Large intestine (tissue), 12 donors: ENCODE measurements at places on chromosomes 3 and 15. TPM values are rescaled to one million over a fixed set of nuclear protein-coding genes. Genes with fewer than 3 reads are reported as not detected.

Gene GCHFR
- polyA plus RNA-seq, result 182 TPM

Gene FAM81A
- 5.3 TPM for polyA plus RNA-seq

Gene PCOLCE2
- 1.6 TPM for polyA plus RNA-seq

Gene B3GNT5
- polyA plus RNA-seq, result 81.4 TPM

Gene GJD2
- polyA plus RNA-seq, result 0.09 TPM

- no peak for DNase-seq
Observed at GRCh38 chr3:139358841-139359562, 15.2 kb downstream of the MRPS22 start.

DNA sequence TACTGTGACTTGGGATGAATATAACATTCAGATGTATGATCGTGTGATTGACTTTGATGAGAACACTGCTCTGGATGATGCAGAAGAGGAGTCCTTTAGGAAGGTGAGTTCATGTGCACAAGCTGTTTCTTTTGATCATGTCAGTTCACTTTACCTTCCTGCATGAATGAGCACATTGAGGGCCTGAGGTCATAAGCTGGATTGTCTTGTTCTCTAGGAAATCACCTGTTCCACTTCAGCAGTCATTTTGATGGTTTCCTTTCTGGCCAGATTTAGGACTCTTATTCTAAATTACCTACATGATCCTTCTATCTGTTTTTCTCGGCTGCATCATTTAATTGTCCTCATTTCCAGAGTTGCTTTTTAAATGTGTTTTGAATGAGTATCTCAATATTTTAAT, 4.1 kb downstream of the RCN2 start:
- DNase-seq, result no peak

- DNase-seq, result no peak
Observed at GRCh38 chr3:123540285-123540684, 44.6 kb downstream of the HACD2 start.

DNA sequence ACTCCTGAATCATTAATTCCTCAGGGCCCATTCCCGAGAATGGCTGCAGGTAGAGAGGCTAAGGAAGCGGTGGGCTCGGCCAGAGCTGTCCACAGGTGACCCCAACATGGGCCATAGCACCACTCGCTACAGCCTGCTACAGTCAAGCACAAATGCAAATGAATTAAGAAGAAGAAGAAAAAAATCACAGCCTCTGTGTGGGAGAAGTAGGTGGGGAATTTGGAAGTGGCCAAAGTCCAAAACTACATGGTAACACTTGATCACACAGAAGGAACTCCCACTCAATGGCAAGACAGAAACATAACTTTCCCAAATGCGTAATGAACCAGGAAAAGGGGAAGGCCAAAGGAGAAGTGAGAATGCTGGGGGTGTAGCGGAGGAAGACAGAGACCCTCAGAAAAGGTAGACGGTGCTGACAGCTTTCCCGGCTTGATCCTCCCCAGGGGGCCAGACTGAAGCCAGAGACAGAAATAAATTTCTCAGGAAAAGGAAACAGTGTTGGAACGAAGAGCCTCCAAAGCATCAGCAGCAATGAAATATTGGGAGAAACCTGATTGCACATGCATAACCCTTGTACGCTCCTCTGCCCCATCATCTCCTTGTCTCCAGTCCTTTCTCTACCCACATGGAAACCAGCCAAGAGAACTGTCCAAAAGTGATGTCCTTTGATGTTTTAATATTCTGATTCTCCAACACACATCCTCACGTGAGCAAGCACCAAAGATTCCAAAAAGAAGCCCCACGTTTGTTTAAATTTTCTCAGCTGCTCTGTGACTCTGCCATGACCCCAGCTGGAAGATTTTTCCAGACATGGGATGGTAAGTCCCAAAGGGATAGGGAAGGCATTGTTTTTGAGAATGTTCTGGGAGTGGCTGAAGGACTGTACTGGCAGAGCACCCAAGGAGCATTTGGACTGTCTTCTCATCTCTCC, 107.6 kb downstream of the OXNAD1 start:
- no peak for DNase-seq

- no peak for DNase-seq
Observed at GRCh38 chr3:195810455-195810845, 1.3 kb downstream of the MUC4 start.

GRCh38 chr3:159994182-159994581, 5.5 kb downstream of the IL12A start:
- DNase-seq, result no peak

DNA sequence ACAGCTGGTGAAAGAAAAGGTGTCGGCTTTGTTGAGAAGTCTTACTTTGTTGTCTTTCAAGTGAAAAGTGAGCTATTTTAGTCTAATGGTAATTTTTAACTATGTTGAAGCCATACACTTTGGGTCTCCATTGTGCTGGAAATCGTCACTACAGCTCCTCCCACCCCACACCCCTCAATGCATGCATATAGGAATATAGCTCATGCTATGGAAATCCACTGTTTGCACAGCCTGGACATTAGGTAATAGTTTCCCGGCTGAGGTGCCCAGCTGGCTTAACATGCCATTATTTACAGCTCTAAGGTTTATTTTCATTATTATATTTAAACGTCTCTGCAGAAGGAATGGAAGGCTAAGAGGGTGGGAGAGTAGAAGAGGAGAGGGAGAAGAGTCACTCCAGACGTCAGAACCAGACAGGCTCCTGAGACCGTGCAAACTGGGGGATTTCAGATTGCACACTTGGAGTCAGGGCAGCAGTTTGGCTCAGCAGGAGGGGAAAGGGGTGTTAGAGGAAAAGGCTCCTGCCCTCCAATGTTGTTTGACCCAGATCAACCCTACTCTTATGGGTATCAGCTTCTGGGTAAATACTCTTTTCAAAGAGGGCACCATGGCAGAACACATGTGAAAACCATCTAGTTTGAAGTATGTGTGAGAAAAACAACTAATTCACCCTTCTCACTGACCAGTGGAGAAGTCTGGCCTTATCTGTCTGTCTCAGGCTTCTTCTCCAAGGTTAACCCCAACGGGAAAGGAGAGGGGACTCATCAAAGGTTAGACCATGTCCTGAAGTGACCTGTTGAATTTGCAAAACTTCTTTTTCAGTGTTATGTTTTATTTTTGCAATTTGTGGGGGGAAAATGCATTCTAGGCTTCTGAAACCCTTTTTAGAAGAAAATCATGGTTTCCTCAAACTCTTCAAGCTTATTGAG, 218.7 kb upstream of the CTDSPL start:
- no peak for DNase-seq

DNA sequence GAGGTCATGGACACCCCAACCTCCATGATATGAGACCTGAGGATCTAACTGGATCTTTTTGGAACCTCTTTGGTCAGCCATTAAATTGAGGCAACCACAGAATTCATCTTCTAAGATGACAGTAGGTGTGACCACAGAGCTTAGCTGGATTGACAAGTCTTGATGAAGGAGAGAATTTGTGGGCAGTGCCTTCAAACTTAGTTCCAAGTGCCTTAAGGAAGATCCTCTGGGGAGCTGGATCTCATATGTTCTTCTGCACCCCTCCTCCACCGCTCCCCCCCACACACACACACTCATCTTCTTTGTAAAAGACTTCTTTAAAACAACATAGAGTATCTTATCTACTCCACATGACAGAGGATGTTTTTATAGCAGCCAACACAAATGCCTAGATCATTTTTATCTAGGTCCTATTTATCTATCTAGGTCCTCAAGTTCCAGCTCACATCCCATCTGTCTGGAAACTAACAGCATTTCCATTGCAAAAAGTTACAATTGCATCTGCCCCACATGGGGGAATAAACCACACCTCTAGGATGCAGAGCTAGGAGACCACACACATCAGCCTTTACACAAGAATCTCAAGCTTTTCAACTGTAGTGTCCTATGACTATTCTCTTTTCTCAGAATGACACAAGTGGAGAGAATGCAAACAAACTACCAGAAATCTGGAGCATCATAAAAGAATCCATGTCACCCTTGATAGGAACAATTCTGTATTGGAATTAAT, 37.4 kb downstream of the WWTR1 start:
- DNase-seq, result no peak

DNA sequence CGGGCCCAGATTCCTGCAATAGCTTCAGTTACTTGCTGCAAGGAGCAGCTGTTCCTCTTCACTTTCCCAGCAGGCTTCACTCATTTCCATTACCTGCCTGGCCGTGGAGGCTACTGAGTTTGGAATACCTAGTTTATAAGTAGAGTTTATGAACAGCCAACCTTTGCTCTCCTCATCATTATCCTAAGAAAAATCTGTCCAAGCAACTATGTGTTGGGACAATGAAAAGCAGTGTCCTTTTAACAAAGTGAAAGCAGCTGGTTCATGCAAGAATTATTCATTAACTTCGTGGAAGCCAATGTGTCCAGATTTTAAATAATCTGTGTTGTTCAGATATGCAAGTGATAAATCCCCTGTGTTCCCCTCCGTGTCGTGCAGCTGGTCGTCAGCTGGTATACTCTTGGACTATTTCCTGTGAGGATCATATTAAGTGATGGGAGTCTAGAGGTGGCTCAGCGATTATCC, 39.3 kb upstream of the SSR3 start:
- DNase-seq, result peak; percentile 88

- DNase-seq, result no peak
Observed at GRCh38 chr3:5762506-5762905, 575.0 kb downstream of the EDEM1 start.

DNA sequence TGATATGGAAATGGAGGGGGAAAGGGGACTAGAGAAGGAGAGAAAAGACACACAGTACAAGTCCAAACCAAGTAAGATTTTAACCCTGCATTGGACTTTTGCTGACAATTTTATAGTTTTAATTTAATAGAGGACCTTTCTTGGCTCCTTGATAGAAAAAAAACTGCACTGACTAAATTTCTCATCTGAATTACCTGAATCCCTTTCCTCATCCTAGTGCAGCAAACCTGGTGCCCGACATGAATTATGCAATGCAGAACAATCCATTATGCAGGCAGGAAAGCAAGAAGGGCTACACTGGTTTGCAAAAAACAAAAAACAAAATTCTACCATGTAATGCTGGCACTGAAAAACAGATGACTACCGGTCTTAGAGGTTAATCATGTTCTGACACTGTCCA, 15.5 kb downstream of the MAGI1 start:
- DNase-seq, result no peak

DNA sequence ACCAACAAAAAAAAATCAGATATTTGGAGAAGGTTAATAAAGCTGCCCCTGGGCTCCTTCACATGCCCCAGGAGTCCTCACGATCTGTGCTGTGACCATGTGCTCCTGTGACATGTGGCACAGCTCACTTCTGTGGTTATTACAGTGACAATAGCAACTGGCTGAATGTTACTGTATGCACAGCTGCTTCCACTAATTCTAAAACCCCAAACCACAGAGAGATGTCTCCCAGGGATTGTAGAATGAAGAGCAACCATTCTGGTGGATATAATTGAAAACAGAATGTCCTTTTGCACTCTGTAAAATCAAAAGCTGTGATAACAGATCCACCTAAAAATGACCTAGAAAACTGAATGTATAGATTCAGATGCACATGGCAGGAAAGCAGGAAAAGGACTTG, 489.2 kb upstream of the CNTN4 start:
- no peak for DNase-seq

DNA sequence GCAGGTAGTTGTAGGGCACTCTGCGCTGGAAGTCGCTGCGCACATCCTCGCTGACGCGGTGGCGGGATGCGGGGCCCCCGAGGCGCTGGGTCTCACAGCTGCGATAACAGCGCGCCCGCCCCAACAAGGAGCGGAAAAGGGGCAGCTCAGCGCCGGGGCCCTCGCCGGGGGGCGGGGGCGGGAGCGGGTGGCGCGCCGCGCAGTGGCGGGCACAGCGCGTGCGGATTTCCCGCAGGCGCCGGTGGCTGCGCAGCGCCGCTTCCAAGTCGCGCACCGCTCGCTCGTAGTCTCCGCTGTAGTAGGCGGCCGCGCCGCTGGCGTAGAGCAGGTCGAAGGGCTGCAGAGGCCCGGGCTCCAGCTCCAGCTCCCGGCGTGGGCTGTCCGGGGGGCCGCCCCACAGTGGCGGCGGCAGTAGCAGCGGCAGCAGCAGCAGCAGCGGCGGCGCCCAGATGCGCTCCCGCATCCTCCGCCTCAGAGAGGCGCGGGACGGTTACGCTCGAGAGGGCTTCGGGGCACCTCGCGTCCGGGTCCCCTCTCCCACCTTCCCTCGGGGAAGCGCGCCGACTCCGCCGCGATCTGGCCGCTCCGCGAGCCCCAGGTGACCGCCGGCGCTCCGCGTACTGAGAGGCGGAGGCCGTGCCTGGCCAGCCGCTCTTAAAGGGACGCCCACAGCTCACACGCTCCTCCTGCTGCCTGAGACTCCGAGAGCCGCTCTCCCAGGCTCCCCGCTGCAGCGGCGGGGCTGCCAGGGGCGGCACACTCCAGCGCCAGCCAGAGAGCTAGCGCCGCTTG, at the start of gene P3H2:
P3H2 (minus strand) TSS at position 629 of the 792 bp plus-strand sequence; CDS start at position 463, 166 bp downstream.
- peak; percentile 81 for DNase-seq

- DNase-seq, result peak; percentile 97
Observed at GRCh38 chr15:82540055-82540983, at the start of gene RPS17. RPS17 (minus strand) TSS chr15:82540457; CDS start chr15:82540428, 29 bp downstream.
